NCI-H1417 (cell line): ENCODE measurements at places on chromosomes 13 and 19.

DNA sequence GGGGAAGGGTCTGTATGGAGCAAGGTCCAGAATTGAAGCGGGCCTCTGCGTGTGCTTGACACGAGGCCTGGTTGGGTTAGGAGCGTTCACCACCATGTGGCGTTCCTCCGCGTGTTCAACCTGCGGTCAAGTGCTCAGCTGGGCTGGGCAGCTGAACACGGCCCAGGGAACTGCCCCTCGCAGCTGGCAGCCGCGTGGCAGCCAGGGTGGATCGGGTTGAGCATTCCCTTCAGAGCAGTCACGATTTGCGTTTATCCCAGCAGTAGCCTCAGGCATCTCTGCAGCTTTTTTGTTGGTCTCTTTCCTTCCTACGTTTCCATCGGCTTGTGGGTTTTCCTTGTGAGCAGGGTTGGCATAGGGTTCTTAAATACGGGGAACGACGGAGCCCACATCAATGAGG is 28.7 kb upstream of the F2RL3 start:
- DNase-seq, result no peak

DNA sequence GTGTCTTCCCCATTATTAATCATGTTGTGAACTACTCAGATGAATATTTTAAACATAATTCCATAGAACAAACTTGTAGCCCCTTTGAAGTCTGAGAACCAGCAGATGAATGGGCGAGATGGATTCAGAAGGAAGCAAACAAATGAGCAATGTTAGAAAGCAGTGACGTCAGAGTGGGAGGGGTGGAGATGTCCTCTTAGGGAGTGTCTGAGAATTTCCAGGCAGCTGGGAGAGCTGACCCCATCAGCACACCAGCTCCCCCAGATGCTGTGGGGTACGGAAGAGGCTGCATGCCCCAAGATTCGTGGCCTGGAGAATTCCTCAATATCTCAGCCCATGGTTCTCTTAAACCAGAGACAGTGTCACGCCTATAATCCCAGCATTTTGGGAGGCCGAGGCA is 68.6 kb downstream of the DPF1 start:
- DNase-seq, result no peak

DNA sequence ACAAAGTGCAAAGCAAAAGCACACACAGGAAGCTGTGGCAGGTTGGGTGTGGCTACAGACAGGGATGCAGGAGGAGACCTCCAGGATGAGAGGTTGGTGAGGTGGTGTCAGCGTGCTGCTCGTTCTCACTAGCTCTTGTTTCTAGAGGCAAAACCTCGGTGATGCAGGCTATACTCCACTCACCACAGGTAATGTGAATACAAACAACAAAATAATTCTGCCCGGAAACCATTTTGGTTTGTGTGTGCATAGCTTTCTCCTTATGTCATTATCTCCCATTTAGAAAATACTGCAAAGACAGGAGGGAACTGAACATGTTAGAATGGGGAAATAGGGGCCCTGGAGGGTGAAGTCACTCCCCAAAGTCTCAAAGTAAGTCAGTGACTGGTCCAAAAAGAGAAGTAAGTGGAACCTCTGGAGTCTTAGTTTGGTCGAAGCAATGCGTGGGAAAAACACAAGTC is 9.4 kb downstream of the LCP1 start:
- no peak for DNase-seq

- DNase-seq, result no peak
Observed at GRCh38 chr13:25203127-25203740, 31.1 kb upstream of the AMER2 start.

DNA sequence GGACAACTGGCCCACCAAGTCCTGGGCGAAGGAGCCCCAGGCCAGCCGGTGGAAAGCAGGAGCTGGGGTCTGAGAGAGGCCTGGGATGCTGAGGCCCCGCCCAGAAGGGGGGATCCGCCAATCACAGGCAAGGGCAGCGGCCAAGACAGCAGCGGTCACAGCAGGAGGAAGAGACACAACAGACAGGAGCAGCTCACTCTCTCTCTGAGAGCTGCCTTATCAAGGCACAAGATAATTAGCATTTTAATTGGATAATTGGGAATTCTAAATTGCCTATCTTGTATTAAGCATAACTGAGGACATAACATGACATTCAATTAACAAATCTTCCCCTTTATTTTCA is 46.2 kb downstream of the CEBPG start:
- DNase-seq, result peak; percentile 1

DNA sequence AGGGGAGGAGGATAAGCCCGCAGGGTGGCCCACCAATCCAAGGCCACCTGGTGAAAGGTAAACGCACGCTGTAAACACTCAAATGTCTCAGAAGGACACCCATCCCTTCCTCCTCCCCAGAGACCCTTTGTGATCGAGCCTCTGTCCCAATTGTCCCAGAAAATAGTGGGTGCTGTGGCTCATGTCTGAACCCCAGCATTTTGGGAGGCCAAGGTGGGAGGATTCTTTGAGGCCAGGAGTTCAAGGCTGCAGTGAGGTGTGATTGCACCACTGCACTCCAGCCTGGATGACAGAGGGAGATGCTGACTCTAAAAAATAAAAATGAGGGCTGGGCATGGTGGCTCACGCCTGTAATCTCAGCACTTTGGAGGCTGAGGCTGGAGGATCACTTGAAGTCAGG is 3.1 kb upstream of the ABHD17A start:
- DNase-seq, result no peak

GRCh38 chr13:27792393-27793218 is at the start of gene GSX1:
Gene GSX1, plus strand, starts transcription at chr13:27792483. Its CDS starts 208 bp downstream, at chr13:27792691.
- no peak for DNase-seq

DNA sequence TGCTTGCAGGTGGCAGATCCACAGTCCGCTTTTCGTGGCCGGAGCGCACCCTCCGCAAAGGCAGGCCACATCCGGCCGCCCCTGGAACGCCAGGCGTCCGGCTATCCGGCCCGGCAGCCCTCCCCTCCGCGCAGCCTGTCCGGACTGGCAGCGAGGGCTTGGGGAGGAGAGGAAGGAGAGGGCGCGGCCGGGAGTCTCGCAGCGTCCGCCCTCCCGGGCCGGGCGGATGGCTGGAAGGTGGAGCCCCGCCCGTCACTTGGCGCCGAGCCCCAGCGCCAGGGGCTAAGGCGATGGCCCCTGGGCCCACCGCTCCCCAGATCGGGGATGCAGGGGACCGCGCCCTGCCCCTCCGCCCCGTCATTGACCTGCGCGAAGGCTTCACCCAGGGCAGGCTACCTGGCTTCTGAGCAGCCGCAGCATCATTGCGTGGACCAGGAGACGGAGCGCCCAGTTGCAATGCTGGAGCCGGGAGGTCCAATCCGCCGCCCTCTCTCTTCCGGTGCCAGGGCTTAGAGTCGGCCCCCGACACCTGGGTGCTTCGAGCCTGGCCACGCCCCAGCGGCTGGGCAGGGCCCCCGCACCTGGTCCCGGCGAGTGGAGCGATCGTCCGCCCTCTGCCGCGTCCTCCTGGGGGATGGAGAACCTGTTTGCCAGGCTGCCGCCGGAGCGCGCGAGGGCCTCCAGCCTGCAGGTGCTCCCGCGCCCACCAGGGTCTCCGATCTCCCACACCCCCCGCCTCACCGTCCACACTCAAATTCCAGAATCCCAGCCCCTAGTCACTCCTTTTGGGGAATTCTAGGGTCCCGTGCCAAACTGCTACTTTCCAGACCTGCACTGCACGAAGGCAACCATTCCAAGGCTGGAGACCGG is at the start of gene FUT1:
FUT1 (minus strand) TSS at position 146 of the 870 bp plus-strand sequence. CDS start 1,360 bp downstream, outside the sequence.
- peak; percentile 97 for DNase-seq

DNA sequence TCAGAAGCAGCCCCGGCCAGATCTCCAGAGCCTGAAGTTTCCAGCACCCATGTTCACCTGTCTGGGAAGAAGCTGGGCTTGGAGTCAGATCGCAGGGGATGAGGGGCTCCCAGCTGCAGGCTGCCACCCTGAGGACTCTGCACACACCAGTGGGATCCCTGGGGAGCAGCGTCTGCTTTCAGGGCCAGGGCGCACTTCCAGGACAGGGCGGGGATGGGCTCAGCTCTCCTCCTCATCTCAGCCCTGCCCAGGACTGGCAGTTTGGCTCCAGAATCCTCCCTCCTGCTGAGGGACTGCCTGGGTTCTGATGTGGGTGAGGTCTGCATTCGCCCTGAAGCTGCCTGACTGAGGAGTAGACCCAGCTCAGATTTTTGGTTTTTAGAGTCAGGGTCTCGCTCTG is 3.5 kb downstream of the SLC7A9 start:
- no peak for DNase-seq

- no peak for DNase-seq
Observed at GRCh38 chr19:16085115-16085514, 8.8 kb downstream of the TPM4 start.

DNA sequence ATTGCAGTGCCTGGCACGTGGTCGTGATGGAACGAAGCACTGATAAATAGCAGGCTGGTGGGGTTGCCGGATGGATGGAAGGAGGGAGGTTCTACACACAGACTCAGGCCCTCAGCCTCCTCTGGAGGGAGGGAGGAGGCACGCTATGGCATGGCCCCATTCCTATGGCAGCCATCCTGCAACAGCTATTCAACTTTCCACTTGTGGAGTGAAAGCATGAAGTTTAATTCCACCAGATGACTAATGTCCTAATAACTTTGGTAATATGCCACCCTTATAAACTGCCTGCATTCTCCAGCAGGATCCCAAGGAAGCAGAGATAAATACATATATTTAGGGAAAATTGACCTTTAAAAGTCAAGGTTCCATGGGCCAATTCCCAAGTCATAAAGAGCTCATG is 92.4 kb downstream of the KL start:
- DNase-seq, result no peak

DNA sequence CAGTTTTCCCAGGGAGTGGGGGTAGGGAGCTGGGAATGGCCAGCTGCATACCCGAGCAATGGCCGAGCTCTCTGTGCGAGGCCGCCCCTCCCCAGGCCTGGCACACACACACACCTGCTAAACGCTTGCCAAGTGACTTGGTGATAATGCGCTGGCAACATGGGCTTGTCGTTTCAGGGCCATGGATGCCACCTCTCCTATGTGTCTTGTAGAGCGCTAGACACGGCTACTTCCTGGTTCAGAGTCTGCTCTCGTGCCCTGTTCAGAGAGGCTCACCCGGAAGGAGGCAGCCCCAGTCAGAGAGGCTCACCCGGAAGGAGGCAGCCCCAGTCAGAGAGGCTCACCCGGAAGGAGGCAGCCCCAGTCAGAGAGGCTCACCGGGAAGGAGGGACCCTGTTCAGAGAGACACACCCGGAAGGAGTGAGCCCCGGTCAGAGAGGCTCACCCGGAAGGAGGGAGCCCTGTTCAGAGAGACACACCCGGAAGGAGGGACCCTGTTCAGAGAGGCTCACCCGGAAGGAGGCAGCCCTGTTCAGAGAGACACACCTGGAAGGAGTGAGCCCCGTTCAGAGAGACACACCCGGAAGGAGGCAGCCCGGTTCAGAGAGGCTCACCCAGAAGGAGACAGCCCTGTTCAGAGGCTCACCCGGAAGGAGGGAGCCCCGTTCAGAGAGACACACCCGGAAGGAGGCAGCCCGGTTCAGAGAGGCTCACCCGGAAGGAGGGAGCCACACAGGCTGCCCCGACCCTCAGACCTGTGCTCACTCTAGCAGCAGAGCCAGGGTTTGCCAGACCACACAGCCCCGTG is 4.2 kb downstream of the ADPRHL1 start:
- DNase-seq, result peak; percentile 90

GRCh38 chr19:18023622-18024251 is 15.8 kb downstream of the ARRDC2 start:
- peak; percentile 43 for DNase-seq

GRCh38 chr13:73230716-73231115 is 171.9 kb downstream of the KLF5 start:
- DNase-seq, result no peak

DNA sequence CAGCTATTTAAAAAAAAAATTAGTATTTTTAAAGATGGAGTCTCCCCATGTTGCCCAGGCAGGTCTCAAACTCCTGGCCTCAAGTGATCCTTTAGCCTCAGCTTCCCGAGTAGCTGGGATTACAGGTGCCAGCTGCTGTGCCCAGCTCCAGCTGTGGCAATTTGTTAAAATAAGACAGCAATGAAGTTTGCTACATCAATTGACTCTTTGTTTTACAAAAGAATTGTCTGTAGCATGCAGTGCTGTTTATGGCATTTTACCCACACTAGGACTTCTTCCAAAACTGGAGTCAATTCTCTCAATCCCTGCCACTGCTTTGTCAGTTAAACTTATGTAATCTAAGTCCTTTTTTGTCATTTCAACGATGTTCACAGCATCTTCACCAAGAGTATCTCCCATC is 49.3 kb downstream of the NDFIP2 start:
- DNase-seq, result no peak

- DNase-seq, result no peak
Observed at GRCh38 chr13:79519255-79519654, 38.3 kb downstream of the NDFIP2 start.

DNA sequence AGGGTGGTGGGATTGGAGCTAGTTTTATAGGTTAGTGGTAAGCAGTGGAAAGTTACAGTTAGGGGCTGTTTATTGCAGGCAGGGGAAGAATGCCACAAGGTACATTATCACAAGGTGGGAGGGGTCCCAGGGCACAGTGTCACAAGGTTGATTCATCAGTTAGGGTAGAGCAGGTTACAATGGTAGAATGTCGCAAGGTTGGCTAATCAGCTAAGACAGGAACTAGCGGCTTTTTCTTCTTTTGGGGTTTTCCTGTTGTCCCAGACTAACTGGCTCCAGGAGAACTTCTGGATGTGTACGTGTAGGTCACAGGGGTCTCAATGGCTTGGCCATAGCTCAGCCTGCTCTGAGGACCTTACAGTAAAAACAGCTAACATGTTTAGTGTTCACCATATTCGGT is 1221.1 kb downstream of the SLITRK1 start:
- DNase-seq, result no peak
